ENCODE measurements at places on chromosomes 5 and 9.
A peak's percentile ranks its signal among the peaks of the same experiment; 100 is the strongest.

DNA sequence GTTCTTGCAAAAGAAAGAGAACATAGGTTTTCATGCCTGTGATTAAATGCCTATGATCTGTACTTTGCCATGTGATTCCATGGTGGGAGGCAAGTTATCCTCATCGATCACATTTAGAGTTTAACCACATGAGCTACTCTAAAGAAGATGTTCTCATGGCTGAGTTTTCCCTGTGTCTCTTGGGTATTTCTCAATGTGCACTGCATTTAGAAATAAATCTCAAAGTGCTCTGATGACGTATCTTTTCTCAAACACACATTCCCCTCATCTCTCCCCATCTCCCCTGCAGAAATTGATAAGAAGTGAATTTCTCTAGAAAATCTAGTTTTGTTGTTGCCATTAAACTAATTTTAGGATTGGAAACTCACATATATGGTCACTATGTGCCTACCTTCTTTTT lies 282.2 kb downstream of the SEMA5A start:
- no peak for DNase-seq

GRCh38 chr9:38649731-38650363 lies 29.5 kb upstream of the ANKRD18A start:
- no peak for DNase-seq

DNA sequence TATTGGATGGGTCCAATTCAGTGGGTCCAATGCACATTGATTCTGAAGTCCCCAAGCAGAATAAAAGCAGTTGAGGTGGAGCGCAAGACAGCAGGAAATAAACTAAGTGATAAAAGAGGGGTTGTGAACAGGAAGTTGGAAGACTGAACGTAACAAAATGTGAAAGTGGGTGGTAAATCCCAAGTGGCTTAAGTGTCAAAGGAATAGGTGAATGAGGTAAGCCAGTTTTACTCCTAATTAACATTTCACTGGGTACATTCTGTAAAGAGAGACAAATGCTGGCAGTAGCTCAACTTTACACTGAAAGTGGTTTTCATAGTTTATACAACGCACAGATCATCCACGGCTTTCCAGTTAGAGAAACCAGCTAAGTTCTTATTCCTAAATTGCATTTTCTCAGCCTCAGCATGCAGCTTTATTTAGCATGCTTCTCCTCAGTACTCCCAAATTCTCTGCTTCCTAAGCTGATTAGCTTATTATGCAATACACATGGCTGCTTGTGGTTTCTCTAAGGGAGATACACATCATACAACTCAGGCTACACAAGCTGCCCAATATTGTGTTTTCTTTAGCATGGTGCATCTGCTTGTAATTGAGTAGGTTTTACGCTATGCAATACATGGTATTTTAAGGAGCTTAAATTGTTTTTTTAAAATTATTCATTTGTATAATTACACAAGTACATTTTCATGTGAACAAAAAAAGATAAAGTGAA lies 34.2 kb upstream of the HSD17B4 start:
- DNase-seq = peak; percentile 18

DNA sequence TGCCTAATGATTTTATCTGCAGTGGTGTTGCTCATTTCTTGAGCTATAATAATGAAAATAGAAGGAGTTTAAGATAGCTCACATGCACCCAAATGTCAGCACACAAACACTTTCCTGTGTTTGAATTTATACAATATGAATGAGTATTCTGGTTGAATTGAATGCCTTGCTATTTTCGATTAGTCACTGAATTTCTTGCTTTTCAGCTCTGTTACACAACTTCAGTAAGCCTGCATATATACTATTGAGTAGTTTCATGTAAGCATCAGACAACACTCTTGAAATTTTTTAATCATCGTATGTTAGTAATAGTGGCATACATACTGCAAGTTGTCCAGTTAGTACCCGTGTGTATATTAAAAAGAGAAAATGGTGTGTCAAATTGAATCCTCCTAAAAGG lies 281.5 kb upstream of the GRIA1 start:
- DNase-seq = no peak

- DNase-seq = no peak
Observed at GRCh38 chr5:82406205-82406773, 128.1 kb upstream of the RPS23 start.

- no peak for DNase-seq
Observed at GRCh38 chr5:59693492-59694309, 199.8 kb downstream of the PDE4D start.

DNA sequence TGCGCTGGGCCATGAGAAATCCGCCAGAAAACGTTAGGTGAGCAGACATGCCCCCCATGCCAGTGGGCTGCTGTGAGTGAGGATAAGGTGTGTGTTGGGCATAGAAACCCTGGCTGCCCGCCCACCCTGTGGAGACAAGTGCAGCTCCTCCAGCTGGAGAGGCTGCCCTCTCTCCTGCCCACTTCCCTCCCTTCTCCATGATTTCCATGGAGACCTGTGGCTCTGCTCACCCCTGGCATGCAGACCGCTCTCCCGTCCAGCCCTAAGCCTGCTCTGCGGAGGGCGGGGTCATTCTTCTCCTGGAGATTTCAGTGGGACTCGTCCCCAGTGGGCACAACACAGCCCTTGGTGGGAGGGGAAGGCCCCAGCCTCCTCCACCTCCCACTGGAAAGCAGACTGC lies 133.0 kb upstream of the FAM120A start:
- no peak for DNase-seq

DNA sequence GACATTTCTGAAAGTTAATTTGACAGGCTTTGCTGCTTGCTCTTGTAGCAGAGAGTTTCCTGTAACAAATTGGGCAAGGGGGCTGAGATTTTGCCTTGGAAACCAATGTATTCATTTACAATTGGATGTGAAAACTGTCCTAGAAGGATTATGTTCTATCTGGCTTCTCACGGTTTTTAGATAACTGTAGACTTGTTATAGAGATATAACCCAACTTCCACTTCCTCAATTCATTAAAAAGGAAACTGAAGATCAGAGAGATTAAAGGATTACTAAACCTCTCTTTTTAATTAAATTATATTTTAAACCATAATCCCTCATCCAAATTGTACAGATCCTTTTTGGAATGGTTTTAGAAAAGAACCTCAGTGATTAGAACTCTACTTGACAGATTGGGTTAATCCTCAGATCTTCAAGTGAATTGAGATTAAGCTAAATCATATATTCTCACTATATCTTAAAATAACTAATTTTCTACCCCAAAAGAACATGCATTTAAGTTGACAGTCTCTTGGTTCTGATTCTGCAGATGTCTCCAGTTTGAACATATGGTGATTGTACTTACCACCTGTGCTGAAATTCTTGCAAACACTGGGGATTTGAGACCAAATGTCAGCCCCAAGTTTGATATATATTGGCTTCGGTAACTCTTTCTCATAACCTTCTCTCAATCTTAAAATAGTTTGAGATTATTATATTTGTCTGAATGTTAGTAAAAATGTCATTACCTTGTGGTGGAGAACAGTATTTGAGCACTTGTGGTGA lies 130.1 kb upstream of the C9orf72 start:
- DNase-seq = peak; percentile 26

DNA sequence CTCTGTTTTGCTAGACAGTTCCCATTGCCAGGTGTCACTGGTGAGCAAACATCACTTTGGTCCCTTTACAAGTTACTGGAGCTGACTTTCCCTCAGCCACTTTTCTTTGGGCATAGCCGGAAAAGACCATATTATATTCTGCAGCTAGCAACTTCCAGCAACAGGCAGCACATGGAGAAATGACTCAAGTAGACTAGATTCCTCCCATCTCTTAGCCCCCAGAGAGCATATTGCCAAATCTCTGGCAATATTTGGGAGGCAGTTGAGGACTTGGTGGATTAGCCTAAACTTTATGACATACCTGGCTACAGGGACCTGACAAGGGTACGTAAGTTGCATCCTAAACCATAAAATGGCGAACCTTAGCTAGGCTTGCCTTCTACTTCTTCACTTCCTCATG lies 204.7 kb upstream of the MPDZ start:
- no peak for DNase-seq

DNA sequence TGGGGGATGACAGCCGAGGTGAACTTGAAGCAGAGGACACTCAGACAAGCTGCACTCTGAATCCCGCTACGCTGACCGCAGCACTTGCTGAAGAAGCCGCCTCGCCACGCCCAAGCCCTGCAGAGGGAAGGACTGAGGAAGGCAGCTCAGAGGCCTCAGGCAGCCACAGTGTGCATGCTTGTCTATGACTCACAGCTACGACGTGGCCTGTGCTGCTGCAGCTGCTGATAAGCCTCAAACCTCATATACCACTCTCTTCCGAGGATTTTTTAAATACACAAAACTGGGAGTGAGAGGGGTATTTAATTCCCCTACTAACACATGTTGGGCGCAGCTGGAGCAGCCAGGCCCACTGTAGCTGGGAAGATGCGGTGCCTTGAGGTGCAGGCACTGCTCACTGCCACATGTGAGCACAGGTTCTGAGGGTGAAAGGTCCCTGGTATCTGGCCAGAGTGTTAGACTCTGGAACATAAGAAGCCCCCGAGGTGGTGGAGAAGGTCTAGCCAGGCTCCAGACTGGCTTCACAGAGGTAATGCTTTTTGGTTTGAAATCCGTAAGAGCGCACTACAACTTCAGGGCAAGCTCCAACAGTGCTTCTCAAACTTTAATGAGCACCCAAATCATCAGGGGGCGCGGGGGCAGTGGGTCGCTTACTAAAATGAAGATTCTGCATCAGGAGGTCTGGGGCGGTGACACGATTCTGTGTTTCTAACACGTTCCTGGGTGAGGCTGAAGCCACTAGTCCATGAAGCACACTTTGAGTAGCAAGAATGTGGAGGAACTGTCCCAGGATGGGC lies 196.8 kb downstream of the AUH start:
- no peak for DNase-seq
